ENCODE measurements at places on chromosomes 11 and 22.
A peak's percentile ranks its signal among the peaks of the same experiment; 100 is the strongest.

DNA sequence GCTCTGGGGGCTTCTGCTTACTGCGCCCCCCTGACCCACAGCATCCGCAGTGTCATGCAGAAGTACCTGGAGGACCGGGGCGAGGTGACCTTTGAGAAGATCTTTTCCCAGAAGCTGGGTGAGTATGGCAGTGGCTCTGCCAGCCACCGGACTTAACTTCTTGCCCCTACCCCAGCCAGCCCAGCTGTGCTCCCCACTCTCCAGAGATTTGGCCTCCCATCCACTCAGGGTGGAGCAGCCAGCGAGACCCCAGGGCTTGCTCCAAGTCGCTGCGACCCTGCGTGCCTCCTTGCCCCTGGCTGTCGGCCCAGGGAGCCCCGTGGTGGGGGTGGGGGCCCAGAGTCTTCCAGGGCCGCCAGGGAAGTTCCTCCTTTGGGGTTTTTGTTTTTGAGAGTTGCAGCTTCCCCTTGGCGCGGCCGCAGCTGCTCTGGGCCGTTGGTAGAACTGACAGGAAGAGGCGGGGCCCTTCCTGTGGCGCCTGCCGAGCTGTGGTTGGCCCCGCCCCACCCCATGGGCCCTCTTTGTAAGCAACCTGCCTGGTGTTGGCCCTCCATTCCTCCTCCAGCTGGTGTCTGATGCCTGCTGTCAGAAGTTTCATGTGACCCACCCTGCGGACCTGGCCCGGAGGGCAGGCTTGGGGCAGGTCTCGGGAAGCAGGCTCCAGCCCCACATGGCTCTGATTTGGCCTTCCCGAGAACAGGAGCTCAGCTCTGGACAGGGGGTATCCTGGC, 11.1 kb downstream of the GRK2 start:
- peak; percentile 98 for DNase-seq

- DNase-seq, result no peak
These were observed 327.5 kb downstream of the TBC1D22A start for GRCh38 chr22:47089796-47090460.

DNA sequence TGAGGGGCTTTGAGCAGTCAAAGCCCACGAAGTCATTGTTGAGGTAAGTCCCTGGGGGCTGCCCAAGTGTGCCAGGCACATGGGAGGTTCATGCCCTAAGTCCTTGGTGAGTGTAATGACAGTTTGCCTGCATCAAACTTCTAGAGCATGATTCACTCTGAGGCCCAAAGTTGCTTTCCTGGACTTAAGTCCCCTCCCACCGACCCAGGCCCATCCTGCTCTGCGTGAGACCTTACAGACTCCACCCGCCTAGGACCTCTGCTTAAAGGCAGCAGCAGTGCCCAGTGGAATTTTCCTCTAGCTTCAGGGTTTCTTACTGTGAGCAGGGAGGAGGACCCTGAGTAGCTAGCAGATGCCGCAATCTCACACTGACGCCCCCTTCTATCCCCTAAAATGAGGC, 5.7 kb upstream of the PVALB start:
- DNase-seq, result no peak

DNA sequence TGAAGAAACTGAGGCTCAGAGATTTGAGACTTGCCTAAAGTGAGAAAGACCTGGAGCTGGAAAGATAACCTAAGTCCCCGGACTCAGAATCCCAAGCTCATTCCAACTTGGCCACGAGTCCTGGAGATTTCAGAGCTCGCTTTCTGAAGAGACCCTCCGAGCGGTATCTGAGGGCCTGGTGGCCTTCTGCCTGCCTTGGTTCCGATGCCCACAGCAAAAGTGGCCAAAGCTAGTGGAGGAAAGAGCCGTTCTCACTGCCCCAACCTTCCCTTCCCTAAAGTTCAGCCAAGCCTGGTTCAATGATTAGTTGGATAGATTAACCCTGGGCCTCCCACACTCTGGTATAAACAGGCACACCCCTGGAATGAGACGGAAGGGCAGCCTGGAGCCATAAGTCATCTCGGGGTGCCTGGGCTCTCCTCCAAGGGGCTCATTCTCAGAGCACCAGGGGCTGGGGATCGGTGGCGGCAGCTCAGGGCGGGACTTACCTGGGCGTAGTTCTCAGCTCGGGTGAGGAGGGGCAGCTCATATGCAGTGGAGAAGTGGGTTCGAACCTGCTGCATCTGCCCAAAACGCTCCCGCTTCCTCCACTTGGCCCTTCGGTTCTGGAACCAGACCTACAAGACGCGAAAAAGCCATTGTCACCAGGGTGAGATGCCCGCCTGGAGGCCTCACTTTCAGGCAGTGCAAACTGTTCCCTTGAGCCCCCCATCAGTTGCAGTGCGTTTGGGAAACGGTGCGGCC, 42.8 kb downstream of the ALX4 start:
- DNase-seq, result no peak

GRCh38 chr22:29621761-29622526, 18.5 kb downstream of the NF2 start:
- DNase-seq, result no peak

DNA sequence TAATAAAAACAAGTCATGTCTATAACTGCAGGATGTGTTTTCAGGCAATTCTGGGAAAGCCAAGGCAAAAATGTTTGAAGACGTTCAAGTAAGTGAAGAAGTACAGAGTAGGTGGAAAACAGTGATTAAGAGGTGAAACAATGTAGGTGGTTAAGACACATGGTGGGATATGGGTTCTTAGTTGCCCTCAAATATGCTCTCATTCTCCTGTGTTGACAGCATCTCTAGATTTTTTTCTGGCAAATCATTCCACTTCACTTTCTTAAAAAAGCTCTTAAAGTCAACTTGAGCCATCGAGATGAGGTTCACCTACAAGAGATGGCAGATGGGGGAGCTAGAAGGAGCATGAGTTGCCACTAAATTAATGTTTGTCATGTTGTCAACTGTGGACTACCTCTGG, 1041.0 kb upstream of the CNTN5 start:
- DNase-seq, result no peak

DNA sequence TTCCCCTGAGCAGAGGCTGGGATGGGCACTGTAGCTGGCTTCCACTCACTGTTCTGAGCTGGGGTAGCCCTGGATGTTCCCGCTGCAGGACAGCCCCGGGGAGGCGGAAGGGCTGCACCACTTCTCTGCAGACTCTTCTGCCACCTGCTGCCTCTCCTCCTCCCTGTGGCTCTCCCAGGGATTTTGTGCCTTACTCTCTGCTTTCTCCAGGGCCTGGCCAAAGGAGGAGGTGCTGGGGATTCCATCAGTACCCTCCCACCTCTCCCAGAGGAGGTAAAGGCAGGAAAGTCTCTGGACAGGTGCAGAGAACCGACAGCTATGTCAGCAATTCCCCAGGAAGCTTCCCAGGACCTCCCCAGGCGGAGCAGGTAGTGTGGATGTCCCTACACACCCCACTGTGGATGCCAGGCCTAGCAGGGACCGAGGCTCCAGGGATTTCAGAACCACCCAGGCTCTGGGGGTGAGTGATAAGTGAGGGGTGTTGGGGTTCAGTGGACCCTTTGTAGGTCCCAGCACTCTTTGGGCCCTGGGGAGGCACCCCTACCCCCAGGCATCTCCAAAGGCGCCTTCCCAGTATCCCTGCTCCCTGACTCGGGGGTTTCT, 11.3 kb downstream of the DUSP8 start:
- DNase-seq, result no peak

DNA sequence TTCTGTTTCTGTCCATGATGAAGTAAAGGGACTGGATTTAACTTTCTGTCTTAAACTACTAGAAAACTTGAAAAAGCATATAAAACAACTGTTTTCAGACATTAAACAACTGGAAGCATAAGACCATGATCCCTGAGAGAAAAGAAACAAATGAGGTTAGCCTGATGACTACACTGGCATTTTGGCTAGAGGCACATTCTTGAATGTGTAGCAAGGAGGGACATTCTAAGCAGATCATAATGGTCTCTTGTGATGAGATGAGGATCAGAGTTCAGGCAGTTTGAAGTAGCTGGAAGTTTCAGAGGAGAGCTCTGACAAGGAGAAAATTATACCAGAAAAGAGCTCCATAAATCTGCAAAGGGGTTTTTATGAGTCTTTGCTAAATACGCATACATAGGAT, 75.4 kb downstream of the AASDHPPT start:
- no peak for DNase-seq

- no peak for DNase-seq
These were observed 5.7 kb upstream of the MYEOV start for GRCh38 chr11:69287968-69288882.

Measured in MV-4-11 (cell line).